ENCODE measurements at places on chromosomes 2 and 18.
A peak's percentile ranks its signal among the peaks of the same experiment; 100 is the strongest.

- no peak for DNase-seq
Measured at GRCh38 chr18:10100196-10100595, 186.4 kb downstream of the VAPA start.

GRCh38 chr2:140998577-140998976 lies 1132.2 kb downstream of the LRP1B start:
- no peak for DNase-seq

DNA sequence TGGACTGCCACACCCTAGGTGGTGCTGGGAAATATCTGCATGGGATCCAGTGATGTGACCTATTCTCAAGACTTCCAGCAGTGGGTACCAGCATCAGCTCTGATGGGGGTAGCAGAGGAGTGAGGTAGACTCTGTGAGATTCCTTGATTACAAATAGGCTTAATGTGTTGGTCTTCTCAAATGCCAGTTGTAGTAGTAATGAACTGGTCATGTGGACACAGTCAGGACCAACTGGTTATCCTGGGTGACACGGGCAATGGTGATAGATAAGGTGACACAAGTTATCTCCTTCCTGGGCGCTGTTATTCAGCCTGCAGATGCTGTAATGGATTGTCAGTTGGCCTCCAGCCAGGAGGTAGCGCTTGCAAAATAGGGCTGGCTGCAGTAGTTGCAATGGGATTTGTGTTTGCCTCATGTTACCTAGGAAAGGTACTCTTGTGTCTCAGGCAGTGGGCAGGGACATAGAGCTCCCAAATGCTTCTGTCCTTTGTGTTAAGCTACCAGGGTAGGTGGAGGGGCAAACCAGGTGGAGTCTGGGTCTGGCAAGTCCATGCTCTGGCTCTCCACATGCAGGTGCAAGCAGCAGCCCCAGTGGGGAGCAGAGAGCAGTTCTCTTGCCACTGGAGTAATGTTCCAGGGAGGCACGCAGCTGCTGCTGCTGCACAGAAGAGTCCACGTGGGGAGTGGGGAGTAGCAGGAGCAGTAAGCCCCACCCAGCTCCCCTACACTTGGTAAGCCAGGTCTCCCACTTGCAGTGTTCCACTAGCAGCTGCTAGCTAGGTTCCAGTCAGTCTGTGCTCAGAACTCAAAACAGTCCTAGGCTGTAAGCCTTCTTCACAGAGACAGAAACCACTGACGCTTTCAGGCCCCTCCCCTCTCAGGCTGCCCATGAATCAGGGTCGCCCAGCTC lies 505.4 kb upstream of the DDX18 start:
- DNase-seq = no peak

DNA sequence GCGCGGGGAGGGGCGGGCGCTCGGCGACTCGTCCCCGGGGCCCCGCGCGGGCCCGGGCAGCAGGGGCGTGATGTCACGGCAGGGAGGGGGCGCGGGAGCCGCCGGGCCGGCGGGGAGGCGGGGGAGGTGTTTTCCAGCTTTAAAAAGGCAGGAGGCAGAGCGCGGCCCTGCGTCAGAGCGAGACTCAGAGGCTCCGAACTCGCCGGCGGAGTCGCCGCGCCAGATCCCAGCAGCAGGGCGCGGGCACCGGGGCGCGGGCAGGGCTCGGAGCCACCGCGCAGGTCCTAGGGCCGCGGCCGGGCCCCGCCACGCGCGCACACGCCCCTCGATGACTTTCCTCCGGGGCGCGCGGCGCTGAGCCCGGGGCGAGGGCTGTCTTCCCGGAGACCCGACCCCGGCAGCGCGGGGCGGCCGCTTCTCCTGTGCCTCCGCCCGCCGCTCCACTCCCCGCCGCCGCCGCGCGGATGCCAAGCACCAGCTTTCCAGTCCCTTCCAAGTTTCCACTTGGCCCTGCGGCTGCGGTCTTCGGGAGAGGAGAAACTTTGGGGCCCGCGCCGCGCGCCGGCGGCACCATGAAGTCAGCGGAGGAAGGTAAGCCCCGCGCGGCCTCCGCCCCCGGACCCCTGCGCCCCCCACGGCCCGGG lies at the start of gene NFATC1:
NFATC1 (plus strand) TSS at position 170 of the 644 bp plus-strand sequence; CDS start at position 465, 295 bp downstream.
- peak; percentile 87 for DNase-seq

DNA sequence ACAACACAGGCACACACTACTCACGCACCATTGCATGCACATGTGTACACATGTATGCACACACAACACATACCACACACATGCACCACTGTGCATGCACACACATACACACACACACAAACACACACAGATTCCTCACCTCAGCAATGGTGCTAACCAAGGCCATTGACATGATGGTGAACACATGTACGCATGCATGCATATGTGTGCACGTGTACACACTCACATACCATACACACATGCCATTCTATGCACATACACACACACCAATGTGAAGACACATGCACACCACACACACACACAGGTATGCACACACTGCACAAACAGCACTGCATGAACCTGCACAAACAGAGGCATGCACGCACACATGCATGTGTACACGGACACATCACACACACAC lies 976.0 kb downstream of the DCDC2C start:
- DNase-seq = no peak

Measured in muscle of arm (tissue), 14 donors.